Activated CD4-positive, alpha-beta T cell treated with anti-CD3 and anti-CD28 coated beads for 48 hours (primary cell): ENCODE measurements at places on chromosomes 4 and X.

GRCh38 chr4:38213083-38213805 is 253.0 kb downstream of the PTTG2 start:
- no peak for DNase-seq

GRCh38 chr4:94615451-94615850 is 142.3 kb upstream of the BMPR1B start:
- no peak for DNase-seq

GRCh38 chr4:120731561-120731960 is 191.0 kb downstream of the PRDM5 start:
- DNase-seq = no peak

GRCh38 chrX:72021975-72022374 is 109.7 kb downstream of the RTL5 start:
- DNase-seq = peak; percentile 15

DNA sequence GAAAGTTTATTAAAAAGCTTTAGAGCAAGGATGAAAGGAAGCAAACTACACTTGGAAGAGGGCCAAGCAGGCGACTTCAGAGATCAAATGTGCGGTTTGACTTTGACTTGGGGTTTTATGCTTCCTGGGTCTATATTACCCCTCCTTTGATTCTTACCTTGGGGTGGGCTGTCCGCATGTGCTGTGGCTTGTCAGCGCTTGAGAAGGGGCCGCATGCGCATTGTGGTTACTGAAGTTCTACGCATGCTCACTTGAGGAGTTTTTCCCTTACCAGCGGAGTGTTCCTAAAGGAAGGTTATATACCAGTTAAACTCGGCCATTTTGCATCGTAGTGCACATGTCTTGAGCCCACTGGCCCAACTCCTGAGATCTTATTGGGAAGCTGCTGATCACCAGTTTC is 9.9 kb downstream of the ZNF157 start:
- DNase-seq = peak; percentile 53

GRCh38 chrX:95907081-95907480 is 777.6 kb upstream of the DIAPH2 start:
- no peak for DNase-seq

GRCh38 chr4:12116009-12116552 is 687.4 kb upstream of the HS3ST1 start:
- no peak for DNase-seq

- no peak for DNase-seq
Measured at GRCh38 chr4:2177443-2178093, 64.4 kb downstream of the HAUS3 start.

GRCh38 chr4:180828455-180829018 is 1414.7 kb upstream of the TENM3 start:
- DNase-seq = peak; percentile 3

DNA sequence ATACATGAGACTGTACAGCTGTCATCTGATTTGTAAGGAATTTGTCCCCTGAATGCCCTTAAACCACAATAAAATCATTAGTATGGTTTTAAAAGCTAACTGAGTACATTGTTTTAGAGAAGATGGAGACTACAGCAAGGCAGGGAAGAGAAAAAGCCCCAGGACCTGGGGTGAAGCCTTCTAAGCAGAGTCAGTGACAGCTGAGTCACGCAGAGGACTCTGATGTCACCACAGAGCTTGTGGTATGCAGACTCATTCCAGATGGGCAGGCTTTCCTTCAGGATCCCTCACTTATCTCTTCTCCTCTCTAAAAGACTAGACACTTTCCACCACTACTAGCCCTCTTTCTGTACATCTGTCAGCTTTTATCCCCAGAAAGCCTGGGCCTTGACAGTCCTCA is 97.1 kb upstream of the ATOH1 start:
- DNase-seq = no peak

GRCh38 chr4:14196131-14196530 is 568.6 kb upstream of the BOD1L1 start:
- peak; percentile 19 for DNase-seq

DNA sequence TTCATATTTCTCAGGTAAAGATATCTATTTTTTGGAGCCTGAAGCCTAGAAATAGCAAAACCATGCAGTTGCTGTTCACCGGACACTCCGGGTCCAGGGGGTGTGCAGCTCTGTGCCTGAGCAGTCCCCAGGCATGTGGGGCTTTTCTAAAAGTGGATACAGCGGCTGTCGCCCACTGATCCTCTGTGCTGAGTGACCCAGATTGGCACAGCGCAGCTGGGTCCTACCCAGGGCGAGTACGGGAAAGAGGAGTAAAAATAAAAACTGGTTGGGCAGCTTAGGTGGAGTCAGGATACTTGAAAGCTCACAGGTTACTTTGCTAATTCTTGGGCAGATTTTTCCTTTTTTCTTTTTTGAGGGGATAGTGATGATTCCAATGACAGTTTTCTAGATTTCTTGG is 118.8 kb downstream of the UCHL1 start:
- DNase-seq = no peak

GRCh38 chrX:103423955-103424638 is 47.8 kb downstream of the BEX3 start:
- DNase-seq = no peak

DNA sequence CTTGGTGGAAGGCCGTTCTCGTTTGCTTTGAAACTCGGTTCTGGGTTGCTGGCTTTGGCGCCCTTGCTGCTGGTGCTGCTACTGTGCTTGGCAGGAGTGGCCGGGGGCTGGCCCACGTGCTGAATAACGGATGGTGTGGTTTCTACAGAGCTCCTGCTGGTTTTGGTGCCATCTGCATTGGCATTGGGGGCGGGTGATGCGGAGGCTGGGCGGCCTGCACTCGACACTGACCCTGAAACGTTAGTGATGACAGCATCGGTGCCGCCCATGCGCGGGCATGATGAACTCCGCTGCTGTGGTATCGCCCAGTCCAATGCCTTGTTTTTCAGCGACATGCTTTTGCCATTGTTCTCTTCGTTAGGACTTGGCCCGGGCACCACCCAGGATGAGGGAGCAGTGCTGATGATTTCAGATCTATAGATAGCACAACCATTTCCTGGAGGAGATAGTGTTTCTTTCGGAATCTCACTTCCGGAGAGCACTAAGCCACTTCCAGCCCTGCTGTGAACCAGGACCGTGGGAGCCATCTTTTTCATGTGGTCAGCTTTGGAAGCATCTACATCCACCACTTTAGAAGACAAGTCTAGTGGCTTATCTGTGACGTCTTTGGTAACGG is 24.2 kb downstream of the BCOR start:
- no peak for DNase-seq

DNA sequence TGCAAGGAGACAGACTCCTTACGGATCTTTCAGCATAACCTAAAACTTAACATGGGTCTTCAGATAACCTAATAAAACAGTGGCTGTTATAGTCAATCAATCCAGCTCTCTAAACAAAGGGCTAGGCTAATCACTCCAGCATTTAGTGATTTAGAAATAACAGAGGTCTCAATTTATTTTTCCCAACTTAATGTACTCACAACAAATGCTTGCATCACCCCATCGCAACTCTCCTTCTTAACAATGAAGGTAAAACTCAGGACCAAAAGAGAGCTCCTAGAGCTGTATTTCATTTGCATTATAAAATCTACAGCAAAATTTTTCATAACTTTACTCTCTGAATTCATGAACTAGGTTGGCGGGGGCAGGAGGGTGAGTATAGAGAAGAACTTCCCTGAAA is 1.1 kb downstream of the LIN54 start:
- no peak for DNase-seq

- no peak for DNase-seq
Measured at GRCh38 chrX:18692541-18692940, 14.9 kb upstream of the PPEF1 start.

- no peak for DNase-seq
Measured at GRCh38 chr4:184968784-184969201, 49.5 kb upstream of the HELT start.

- peak; percentile 1 for DNase-seq
Measured at GRCh38 chrX:119573840-119574393, 446 bp upstream of the UBE2A start.

DNA sequence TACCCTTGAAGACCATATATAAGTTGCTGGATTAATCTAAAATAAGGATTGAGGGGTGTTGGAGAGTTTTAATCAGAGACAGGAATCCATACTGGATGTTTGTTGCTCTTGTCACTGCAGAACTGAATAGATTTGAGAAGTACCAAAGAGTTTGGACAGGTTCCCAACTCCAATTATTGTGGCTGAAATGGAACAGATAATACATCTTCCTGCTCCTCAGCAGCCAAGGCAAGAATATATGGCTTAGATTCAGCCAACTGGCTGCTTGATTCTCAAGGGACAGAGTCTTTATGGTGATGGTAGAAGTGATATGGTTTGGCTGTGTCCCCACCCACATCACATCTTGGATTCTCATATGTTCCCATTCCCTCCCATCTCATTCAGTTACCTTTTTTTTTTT is 97.0 kb upstream of the PDHA2 start:
- no peak for DNase-seq

DNA sequence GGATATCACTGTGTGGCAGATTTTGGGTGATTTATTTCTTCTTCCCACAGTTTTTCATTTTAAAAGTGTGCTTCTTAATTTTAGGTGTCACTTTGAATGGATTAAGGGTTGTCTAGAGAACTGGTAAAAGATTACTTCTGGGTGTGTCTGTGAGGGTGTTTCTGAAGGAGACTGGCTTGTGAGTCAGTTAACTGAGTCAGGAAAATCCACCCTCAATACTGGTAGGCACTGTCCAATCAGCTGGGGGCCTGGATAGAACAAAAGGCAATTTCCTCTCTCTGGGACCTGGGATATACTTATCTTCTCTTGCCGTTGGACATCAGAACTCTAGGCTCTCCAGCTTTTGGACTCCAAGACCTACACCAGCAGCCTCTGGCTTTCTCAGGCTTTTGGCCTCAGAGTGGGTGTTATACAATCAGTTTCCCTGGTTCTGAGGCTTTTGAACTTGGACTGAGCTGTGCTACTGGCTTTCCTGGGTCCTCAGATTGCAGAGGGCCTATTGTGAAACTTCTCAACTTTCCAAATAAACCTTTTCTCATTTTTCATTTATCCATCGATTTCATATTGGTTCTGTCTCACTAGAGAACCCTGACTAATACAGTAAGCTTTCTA is 413.1 kb downstream of the GBA3 start:
- no peak for DNase-seq

GRCh38 chrX:19810802-19811201 is 76.6 kb downstream of the SH3KBP1 start:
- no peak for DNase-seq

GRCh38 chrX:48461830-48462229 is 8.2 kb downstream of the SLC38A5 start:
- peak; percentile 33 for DNase-seq

DNA sequence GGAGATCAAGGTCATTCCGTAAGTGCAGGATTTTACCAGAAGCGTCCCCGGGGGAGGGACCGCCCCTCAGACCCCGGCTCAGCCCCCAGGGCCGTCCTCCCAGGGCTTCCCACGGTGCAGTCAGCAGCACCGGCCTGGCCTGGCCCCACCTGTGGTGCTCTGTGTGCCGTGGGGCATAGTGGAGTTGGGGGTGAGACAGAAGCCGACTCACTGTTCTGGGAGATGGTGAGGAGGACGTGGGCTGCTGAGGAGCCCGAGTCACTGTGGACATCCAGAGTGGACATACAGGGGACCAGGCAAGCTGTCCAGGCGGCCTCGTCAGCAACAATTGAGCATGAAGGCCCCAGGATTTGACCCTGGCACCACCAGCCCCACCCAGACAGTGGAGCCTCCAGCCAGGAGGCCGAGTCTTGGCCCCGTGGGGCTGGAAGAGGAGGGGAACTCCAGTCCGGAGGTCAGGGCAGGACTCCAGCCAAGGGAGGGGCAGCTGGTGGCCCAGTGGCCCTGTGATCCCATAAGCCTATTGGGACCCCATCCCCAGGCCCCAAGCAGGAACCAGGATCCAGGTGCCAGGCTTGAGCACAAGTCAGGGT is 19.1 kb downstream of the ATP5ME start:
- no peak for DNase-seq

DNA sequence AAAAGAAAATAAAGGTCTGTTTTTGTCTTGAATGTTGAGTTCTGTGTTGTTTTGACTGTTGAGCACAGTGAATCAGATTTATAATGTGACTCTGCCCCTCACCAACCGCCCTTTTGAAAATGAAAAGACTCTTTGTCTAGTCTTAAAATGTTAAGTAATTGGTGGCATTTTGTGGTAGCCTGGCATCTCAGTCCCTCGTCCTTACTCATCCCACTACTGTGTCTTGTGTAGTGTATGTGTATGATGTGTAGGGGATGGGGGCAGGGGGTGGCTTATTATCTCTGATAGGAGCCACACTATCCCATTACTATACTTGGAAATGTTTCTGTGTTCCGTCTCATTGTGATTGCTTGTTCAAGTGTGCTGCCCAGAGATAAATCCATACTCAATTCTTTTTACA is 12.2 kb downstream of the KLHL34 start:
- no peak for DNase-seq

DNA sequence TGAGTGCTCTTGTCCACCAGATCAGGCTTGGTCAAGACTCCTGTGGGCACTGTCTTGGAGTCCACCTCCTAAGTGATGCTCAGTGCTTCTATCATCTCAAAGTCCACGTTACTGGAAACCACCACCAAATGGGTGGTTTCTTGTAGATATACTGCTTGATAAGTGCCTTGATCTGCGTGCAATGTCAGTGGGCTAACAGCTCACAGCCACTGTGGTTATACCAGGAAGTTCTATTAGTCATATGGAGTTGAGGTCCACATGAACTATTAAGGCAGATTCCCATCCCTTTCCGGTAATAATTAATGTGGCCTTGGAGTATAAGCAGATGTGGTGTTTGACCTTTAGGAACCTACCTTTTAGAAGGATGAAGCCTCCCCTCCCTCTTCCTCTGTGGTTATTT is 161.9 kb downstream of the ZNF518B start:
- no peak for DNase-seq

GRCh38 chrX:10393899-10394298 is 226.5 kb downstream of the MID1 start:
- no peak for DNase-seq

DNA sequence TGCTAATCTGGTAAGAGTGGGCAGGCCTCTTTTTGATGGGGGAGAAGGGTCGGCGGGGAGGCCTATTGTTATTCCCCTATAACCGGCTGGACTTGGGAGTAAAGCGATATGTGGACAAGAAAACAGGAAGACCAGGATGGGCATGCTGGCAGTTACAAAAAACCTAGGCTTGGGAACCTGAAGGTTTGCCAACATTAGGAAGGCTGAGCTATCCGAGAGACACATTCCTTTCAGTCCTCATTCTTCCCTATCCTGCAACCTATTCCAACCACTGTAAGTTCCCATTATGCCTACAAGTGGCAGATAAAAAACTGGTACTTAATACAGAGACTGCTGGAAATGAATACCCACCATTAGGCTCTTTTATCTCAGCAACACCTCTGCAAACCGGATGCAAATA is 32.4 kb upstream of the CT47C1 start:
- no peak for DNase-seq

- DNase-seq = no peak
Measured at GRCh38 chr4:97103252-97103651, 1040.0 kb downstream of the STPG2 start.

DNA sequence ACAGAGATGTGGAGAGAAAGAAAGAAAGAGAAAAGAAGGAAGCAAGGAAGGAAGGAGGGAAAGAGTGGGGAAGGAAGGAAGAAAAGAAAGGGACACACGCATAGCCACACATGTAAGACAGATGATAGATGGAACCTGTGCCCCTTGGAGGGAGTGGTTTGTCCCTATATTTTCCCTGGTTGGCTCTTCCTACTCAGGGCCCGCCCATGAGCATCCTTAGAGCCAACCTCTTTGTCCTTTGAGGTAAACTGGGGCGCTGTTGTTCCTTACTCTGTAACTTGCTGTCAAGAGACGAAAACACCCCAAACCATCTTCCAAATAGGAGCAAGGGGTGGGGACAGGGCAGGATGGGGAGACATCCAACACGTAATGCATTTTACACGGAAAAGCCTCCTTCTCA is 220.9 kb downstream of the MAML3 start:
- DNase-seq = no peak

- no peak for DNase-seq
Measured at GRCh38 chr4:22667332-22667940, 25.3 kb upstream of the GBA3 start.
